ENCODE measurements at places on chromosomes 7 and 10.

GRCh38 chr10:125684581-125684980 lies 1.6 kb upstream of the TEX36 start:
- peak; percentile 46 for DNase-seq

GRCh38 chr10:129049501-129049900 lies 417.5 kb upstream of the MGMT start:
- no peak for DNase-seq

- DNase-seq = peak; percentile 1
Observed at GRCh38 chr10:9824631-9825071, 1193.0 kb upstream of the CELF2 start.

GRCh38 chr7:153886506-153887441 lies 165.4 kb upstream of the DPP6 start:
- DNase-seq = no peak

- no peak for DNase-seq
Observed at GRCh38 chr7:106288263-106288662, 3.5 kb upstream of the NAMPT start.

DNA sequence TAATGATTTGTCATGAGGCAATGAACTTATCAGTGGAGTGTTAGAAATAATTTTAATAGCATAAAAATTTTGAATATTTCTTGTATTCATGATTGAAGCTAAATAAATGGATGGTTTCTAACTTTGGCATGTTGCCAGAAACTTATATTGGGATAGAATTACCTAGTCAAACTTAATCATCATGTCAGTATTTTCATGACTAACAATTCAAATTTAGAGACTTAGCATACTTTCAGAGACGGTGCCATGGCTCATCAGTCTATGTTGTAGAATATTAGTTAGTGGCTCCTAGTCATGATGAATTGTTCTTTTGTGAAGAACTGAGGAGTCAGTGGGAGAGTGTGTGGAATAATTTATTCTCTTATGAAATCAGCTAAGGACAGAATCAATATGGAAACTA lies 599.6 kb upstream of the POT1 start:
- no peak for DNase-seq

GRCh38 chr7:36617408-36617807 lies 106.9 kb downstream of the AOAH start:
- no peak for DNase-seq

GRCh38 chr10:84176836-84177474 lies 3.4 kb downstream of the GPR15LG start:
- no peak for DNase-seq

- no peak for DNase-seq
Observed at GRCh38 chr10:91036807-91037411, 116.0 kb upstream of the ANKRD1 start.

DNA sequence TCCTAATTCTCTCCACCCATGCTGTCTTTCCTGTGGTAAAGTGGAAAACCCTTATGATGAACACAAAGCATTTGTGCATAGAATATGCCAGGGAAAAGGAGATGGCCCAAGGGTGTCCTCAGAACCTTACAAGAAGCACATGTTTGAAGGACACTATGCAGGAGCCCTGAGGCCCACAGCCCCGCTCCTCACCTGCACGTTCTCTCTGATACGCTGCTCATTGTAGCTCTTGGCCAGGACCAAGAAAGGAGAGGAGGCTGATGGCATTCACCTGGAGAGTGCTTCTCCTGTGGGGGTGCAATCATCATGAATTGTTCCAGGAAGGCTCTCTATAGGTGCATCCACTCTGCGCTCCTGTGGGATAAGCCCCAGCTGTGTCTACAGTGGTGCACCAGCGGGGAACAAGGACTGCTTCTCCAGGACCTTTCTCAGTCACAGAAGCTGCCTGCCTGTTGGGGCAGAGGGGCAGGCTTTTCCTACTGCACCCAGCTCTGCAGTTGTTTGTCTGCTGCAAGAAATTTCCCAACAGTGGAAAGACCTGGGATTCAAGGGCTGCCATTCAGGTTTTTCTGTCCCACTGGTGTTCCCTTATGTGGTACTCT lies 19.9 kb downstream of the AKR1C2 start:
- no peak for DNase-seq

DNA sequence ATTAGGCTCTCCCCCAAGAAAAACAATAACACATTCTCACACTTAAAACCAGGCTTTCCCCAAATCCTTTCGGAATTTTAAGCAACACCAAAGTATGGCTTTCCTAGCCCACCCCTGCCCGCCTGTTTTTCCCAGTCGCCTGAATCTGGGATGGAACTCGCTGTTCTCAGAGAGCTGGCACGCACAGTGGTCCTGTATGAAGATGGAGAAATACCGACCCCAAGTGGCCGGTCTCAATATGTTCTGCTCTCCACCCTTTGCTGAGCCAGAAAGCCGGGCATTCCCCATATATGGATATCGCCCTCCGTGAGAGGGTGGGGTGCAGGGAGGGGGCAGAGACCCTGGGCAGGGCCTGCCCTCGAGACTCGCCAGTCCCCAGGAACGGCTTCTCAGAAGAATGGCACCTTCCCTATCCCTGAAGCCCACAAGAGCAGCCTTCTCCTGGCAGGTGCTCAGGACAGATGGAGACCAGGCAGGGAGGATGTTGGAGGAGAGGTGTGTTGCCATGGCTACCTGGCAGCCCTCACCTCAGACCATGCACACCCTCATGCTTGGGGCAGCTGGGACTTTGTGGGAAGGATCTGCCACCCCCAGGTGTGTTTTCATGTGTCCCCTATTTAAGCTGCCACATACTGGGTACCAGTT lies 3.4 kb downstream of the TACR2 start:
- DNase-seq = peak; percentile 60

DNA sequence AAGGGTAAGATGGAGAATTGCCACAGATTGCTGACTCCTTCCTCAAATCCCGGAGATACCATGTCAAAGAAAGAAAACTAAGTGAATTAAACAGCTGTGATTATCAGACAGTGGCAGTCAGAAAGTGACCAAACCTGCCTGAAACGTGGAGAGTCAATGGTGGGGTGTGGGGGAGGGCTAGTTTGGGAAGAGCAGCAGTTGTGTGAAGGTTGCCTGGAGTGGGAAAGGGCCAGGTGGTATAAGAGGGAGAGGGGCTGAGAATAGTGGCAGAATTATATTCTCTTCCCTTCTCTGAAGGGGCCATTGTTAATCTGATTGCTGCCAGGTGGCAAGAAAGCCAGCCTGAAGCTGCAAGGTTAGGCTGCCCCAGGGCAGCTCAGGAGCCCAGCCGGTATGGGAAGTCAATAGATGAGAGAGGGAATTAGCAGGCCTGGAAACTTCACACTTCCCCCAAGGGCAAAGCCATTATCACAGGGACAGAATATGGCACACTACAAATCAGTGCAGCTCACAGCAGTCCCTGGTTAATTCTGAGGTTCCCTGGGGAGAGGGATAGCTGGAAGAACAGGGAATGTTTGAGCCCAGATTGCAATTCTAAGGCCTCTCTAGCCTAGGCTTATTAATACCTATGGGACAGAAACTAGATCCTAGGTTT lies 83.9 kb upstream of the ITGB1 start:
- DNase-seq = no peak

DNA sequence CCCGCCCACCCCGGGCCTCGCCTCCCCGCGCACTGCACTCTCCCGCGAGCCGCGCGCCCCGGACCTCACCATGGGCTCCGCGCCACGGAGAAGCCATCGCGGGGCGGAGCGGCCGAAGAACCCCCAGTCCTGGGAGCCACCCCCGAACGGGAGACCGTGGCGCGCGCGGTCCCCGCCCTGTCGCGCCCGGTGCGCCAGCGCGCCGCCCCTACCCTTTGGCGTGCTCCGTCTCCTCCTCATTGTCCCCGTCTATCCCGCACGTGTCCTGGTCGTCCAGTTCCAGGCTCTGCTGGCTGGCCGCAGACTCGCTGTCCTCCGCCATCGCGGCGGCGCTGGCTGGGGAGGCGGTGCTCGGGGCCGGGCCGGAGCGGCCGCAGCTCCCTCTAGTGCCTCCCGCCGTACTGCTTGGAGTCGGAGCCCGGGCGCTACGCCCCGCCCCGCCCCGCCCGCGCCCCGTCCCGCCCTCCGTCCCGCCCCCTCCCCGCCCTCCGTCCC lies at the start of gene NMT2:
NMT2 (minus strand) TSS at position 403 of the 495 bp plus-strand sequence; CDS start at position 322, 81 bp downstream.
- peak; percentile 81 for DNase-seq

DNA sequence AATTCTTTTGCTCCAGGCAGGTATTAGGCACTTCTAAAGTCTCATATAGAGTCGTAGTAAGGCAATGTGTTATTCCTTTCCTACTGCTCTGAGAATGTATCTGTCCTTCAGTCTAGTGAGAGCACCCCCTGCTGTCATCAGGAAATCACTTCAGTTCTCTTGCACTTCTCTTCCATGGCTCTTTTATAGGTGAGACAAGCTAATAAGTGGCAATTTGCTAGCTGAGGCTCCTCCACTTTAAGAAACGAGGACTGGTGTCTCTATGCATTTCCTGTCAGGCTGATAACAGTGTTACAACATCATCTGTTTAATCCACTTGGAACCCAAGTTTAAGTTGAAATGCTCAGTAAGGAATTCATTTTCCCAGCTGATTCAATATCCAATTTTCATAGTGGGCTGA lies 350.6 kb downstream of the TFEC start:
- DNase-seq = peak; percentile 57

DNA sequence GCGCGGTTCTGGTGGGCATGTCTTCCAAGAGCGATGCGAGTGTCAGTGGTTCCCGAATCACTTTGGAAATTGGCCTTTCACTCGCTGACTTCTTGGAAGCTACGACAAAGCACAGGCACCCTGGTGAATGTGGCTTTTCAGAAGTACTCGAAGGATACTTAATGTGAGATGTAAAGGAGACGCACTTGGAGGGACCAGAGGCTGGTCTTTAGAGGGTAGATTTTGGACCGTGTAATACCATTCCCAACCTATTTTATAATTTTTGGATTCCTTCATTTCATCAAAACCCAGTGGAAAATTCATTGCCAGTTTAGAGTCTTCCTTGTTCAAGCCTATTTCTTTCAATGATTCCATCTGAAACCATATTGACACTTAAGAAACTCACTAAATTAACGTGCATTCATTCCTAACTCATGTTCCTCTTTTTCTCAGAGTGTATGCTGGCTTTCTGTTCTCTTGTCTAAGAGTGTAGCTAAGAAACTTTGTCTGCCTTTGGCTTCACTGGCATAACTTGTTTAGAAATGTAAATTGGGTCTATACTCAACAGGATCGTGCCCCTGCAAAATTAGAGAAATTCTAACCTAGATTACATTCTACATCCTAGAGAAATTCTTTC lies 645 bp upstream of the COPG2 start:
- DNase-seq = peak; percentile 67

DNA sequence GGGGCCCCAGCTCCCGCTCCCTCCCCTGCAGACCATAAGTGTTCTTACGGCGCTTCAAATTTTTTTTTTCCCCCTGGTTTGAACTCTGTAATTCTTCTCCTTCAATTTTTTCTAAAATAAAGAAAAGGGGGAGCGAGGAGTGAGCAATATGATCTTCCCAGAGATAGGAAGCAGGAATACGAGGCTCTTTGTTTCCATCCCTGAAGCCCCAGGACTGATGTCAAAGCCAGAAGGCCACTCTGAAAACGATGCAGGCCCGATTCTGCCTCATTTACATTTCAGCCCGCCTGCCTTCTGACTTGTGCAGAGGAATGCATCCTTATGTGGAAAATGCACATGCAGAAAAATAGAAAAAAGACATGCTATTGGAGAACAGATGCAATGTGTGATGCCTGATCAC lies 401.5 kb upstream of the MKI67 start:
- no peak for DNase-seq

DNA sequence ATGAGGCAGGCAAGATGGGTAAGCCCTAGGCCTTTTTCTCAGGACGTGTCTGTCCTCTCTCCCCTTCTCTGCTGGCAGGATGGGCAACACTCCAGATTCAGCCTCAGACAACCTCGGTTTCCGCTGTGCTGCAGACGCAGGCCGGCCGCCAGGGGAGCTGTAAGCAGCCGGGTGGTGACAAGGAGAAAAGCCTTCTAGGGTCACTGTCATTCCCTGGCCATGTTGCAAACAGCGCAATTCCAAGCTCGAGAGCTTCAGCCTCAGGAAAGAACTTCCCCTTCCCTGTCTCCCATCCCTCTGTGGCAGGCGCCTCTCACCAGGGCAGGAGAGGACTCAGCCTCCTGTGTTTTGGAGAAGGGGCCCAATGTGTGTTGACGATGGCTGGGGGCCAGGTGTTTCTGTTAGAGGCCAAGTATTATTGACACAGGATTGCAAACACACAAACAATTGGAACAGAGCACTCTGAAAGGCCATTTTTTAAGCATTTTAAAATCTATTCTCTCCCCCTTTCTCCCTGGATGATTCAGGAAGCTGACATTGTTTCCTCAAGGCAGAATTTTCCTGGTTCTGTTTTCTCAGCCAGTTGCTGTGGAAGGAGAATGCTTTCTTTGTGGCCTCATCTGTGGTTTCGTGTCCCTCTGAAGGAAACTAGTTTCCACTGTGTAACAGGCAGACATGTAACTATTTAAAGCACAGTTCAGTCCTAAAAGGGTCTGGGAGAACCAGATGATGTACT lies 13.1 kb downstream of the PHKG1 start:
- no peak for DNase-seq

DNA sequence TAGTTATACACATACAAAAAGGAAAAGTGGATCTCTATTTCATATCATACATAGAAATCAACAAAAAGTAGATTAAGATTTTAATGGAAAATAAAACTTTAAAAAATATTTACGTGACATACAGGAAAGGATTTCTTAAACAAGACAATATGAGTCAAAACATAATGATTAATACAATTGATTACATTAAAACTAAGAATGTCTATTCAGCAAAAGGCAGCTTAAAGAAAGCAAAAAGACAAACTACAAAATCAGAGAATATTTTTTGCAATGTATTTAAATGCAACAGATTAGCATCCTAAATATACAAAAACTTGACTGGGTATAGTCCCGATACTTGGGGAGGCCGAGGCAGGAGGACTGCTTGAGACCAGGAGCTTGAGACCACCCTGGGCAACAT lies 50.5 kb downstream of the VAX1 start:
- no peak for DNase-seq

DNA sequence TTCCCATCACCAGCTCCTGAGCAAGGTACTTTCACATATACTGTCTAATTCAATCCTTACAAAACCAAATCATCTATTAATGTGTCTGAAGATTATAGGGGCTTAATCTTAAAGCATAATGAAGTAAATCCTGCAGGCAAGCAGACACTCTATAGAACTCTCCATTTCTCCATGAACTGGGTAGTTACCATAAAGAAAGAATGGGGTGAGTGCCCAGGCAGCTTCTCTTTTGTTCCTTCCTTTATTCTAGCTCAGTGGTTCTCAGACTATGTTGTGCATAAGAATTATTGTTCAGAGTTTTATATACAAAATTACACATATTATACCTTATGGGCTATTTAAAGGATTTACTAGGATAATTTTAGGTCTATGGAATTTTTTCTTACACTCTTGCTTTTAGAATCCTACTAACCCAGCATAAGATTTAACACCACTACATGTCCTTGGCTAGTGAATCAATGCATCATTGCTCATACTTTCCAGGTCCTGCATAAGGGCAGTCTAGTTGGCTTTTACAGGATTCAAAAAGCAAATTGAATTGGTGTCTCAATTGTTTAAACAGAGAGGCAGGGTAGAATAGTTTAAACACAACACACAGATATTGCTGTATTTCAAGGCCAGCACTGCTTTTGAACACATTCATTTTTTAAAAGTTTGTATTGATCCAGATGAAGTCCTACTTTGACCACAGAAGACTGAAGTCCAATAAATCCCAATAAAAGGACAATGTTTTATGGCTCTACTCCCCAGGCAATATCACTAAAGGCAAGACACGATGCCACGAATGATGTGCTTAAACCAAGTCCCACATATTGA lies 12.9 kb downstream of the SGCE start:
- no peak for DNase-seq

- no peak for DNase-seq
Observed at GRCh38 chr7:112300072-112300471, 93.6 kb downstream of the ZNF277 start.
